ENCODE measurements at places on chromosomes 2 and 18.
A peak's percentile ranks its signal among the peaks of the same experiment; 100 is the strongest.

GRCh38 chr2:47452761-47453160 is 49.8 kb downstream of the MSH2 start:
- DNase-seq = no peak

GRCh38 chr2:108491848-108492247 is 42.4 kb upstream of the LIMS1 start:
- DNase-seq = no peak

DNA sequence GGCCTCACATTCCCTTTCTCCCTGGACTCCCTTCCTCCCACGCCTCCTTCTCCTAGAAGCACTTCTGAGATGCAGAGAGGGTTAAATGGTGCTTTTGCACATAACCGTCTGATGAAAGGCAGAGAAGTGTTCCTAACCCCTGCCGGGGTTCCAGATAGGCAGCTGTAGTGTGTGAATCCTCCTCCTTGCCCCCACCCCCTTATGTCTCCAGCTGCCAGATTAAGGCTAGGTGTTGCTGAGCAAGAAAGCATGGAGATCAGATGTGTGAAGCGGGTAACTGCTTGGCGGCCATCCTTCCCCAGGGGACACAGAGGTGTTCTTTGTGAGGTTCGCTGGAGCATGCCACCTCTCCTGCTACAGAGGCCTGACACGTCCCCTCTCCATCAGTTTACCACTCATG is 88.3 kb downstream of the NRP2 start:
- DNase-seq = no peak

DNA sequence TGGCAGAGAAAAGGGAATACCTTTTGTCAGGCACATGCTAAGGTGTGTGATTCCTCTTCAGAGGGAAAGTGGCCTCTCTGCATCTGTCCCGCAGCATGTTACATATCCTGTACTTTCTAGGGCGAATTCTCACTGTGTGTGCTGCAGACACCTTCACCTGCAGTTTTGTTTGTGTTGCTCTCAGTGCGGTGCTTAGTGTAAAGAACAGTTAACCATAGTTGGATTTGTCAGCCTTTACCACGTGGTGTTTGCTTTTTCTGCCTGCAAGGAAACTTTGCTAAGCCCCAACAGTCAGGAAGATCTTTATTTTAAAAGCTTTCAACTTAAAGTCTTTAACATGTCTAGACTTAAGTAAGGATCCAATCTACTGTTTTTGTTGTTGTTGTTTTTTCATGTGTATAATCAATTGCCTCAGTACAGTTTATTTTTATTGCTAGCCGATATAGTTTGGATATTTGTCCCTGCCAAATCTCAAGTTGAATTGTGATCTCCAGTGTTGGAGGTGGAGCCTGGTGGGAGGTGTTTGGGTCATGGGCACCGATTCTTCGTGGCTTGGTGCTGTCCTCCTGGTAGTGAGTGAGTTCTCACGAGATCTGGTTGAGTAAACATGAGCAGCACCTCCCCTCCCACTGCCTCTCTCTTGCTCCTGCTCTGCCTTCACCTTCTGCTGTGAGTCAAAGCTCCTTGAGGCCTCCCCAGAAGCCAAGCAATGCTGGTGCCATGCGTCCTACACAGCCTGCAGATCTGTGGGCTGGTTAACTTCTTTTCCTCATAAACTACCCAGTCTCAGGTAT is 90.6 kb downstream of the SNTG2 start:
- DNase-seq = no peak

DNA sequence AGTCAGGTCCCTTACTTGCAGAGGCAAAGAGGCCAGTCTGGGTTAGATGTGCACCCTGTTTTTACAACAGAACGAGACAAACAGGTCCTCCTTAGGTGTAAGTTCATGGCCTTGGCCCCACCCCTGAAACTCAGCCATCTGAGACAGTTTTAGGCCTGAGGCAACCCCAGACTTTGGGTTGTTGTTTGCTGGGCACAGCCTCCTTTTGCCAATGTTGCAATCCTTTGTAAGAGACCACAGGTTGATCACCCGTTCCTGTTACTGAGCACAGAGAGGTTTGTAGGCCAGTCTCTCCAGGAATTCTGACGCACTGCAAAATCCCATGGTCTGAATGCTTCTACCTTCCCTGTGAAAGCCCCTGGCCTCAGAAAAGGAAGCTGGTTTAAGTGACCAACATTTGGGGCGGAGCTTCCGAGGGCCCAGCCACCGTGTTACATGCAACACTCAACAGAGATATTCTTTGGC is 15.5 kb upstream of the IL1RN start:
- DNase-seq = peak; percentile 95

GRCh38 chr18:76927223-76927725 is 104.9 kb downstream of the ZNF236 start:
- DNase-seq = no peak

DNA sequence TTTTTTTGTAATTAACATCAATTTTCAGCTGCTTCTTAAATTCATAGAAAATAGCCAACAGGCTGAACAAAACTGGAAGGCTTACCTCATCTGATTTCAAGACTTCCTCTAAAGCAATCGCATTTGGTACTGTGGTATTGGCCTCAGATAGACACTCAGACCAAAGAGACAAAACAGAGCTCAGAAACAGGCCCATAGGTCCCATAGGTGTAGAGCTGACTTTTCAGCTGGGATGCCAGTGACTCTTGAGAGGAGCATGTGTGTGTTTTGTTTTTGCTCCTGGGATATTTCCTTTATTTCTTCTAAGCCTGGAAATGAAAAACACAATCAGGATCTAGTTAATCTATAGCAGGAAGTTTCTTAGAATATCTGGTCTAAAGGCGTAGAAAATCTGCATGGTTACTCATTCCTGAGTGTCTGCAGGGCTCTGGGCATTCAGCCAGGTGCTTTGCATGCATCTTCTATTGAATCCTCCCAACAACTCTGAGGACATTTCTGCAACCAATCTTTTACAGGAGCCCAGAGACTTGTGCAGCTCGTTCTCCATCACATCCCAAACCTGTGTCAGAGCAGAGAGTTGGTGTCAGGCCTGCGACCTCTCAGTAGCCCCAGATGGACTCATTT is 190.8 kb downstream of the RTP5 start:
- DNase-seq = no peak

GRCh38 chr2:85134896-85135659 is 1.9 kb downstream of the TCF7L1 start:
- no peak for DNase-seq

DNA sequence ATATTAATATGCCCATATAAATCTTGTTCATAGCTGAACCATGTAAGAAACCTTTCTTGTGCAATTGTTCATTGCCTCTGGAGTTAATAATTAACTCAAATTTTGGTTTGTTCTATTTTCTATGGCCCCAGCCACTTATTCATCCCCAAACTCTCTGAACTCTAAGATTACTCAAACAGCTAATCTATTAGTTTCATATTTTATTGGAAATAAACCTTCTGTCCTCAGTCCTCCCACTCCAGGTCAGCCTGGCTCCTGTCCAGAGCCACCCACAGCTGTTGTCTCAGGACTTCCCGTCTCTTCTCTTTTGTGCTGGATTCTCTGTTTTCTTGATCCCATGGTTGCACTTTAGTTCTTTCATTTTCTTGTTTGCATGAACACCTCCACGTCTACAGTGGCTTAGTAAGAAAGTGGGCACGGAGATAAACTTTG is 4.4 kb upstream of the RNF103 start:
- DNase-seq = peak; percentile 47

- no peak for DNase-seq
Observed at GRCh38 chr2:47241715-47242114, 86.6 kb upstream of the STPG4 start.

DNA sequence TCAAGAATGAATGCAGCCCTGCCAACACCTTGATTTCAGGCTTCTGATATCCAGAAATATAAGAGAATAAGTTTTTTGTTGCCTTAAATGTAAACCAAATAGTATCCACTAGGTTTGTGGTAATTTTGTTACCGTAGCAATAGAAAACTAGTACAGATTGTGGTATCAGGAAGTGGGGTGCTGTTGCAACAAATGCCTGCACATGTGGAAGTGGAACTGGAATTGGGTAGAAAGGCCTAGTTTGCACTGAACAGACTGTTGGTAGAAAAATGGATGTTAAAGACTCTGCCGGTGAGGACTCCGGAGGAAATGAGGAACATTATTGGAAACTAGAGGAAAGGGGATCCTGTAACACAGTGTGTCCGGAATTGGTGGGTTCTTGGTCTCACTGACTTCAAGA is 145.8 kb upstream of the MGAT5 start:
- DNase-seq = peak; percentile 73

- DNase-seq = peak; percentile 35
Observed at GRCh38 chr2:149313512-149313972, 16.8 kb upstream of the LYPD6 start.

- no peak for DNase-seq
Observed at GRCh38 chr2:41930807-41931566, 116.8 kb upstream of the PKDCC start.

- DNase-seq = no peak
Observed at GRCh38 chr2:24233321-24233720, 58.5 kb downstream of the FAM228A start.

GRCh38 chr2:16475586-16475985 is 190.0 kb downstream of the CYRIA start:
- DNase-seq = no peak

DNA sequence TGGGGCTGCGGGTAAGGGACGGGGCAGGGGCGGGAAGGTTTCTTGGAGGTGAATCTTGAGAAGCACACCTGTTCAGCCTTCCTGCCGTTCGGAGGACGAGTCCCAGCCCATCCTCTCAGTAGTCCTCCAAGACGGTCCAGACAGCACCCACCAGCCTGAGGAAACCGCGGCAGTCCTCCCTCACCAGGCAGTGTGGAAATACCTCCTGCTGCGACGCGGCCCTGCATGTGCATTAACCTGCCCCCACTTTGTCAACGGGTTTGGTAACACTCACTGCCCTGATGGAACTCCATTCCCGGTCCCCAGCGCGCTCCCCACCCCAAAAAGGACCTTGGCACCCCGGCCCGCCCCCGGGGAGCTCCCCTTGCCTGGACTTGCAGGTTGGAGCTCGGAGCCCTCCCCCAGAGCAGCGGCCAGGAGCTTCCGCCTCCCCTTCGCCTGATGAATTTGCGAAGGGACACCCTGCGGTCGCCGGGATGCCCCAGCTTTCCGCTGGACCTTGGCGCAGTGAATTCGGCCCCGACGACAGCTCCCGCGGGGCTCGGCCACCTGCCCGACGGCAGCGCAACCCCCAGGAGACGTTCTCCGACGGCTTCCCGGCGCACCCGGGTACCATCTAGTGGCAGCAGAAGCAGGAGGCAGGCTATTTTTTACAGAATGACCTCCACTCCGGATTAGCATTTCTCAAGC is 31.5 kb downstream of the ACVR1C start:
- peak; percentile 28 for DNase-seq

- DNase-seq = no peak
Observed at GRCh38 chr18:79765491-79766245, 32.1 kb upstream of the KCNG2 start.

DNA sequence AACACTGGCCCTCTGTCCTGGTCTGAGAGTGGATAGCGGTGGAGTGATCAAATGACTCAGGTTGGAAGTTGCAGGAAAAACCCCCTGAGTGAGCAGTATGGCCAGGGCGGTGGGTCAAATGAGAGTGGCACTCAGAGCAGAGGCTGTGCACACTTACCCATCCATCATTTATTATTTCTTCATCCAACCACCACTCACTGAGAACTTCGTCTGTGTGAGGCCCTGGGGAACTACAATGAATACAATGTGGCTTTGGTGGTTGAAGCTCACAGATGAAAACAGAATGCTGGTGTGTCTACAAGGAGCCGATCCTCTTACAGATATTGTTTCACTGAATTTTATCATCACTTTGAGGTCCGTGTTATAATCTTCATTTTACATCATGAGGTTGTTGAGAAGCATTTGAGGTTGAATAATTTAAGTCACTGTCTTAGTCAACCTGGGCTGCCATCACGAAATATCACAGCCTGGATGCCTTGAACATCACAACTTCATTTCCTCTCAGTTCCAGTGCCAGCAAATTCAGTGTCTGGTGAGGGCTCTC is 73.4 kb upstream of the ID2 start:
- no peak for DNase-seq

DNA sequence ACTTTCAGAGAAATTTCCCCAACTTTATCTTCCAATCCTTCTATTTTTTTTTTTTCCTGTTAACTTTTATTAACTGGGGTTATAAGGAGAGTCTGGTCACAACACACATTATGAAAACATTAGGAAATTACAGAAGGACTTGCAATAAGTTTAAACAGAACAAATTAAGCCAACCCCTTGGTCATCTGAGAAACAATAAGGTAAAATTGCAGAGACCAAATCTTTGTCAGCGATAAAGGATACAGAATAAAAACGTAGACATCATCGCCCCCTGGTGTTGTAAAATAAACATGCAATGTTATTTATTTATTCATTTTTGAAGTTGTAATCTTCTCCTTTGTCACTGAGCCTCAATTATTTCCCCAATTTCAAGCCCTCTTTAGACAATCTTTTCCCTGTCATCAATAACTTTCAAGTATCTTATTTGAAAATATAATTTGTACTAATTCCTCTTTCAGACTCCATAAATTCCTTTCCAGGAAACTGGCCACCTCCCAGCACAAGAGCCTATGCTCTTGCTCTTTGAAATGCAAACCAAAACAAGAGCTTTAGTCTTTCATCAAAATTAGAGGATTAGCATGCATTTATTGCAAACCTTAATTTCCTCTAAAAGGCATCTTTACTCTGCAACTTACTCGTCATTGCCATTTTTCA is 19.5 kb downstream of the G6PC2 start:
- peak; percentile 42 for DNase-seq

DNA sequence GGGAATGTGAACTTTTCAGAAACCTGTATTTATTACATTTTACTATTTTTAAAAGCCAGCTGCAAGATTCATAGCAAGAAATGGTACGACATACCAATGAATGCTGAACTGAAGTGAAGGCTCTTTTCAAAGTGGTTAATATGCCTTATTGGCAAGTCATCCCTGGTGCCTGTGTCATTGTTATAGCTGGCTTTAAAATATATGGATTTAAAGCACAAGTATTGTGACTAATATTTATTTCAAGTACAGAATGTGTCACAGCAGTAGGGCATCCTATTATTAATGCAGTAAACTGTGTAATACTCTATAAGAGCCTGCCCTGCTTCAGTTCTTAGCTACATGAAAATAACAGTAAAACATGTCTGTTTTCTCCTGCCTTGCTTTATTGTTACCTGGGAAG is 10.8 kb downstream of the TSHZ1 start:
- no peak for DNase-seq

DNA sequence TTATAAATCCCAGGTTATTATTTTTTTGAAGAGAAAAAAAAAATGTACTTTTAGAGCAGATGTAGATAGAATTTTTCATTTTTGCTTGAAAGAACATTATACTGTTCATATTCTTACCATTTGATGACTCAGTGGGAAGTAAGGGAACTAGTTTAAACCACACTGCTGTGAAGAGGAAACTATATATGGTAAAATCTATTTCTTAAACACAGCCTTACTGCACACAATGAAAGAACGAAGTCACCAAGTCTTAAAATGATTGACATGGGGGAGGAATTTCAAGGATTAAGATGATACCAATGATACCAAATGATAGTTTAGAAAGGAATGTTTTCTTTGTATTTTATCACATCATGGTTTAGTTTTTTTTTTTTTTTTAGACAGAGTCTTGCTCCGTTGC is 5.0 kb downstream of the ACTR2 start:
- peak; percentile 80 for DNase-seq

DNA sequence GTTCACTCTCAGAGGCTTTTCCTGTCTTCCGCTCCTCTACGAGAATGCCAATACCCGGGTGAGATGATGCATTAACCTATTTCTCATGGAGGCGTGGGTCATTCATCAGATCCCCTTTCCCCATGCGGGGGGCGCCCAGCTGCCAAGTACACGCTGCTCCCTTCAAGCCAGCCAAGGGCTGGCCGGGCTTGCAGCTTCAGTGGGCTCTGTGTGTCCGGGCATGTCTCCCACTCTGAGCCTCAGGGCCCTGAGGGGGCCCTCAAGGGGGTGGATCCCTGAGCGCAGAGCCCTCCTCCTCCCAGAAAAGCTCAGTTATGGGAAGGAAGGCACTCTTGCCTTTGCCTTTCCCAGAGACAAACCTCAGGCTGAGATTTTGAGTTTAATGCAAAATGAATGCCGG is 431.8 kb upstream of the MYT1L start:
- DNase-seq = no peak

Data from inflammatory macrophage treated with lipopolysaccharide for 4 hours (primary cell).